ENCODE measurements at places on chromosomes 2 and 18.

- DNase-seq, result peak; percentile 24
Observed at GRCh38 chr2:222364285-222364895, 60.0 kb upstream of the SGPP2 start.

DNA sequence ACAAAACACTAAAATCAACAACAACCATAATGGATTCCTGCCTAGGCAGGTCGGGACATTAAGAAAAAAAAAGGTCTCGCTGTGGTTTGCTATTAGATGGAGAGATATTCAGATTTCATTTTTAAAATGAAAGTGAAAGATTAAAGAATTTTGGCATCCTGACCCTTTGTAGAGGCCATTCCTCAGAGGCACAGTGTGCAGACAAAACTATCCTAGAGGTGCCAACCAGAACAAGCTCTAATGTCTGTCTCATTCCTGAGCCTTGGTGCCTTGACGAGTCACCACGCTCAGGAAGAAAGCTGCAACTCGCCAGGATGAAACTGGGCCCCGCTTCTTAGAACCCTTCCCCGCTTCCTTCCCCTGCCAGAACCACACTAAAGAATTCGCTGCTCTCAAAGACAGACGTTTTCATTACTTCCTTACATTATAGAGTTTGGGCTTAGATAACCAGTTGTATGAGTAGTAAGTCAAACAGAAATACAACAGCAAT is 156.0 kb downstream of the TGIF1 start:
- peak; percentile 54 for DNase-seq

- DNase-seq, result no peak
Observed at GRCh38 chr2:230958820-230959756, 34.0 kb upstream of the GPR55 start.

- no peak for DNase-seq
Observed at GRCh38 chr18:64799376-64799775, 650.5 kb upstream of the LINC00305 start.

- no peak for DNase-seq
Observed at GRCh38 chr18:5891184-5891853, 4.0 kb downstream of the TMEM200C start.

DNA sequence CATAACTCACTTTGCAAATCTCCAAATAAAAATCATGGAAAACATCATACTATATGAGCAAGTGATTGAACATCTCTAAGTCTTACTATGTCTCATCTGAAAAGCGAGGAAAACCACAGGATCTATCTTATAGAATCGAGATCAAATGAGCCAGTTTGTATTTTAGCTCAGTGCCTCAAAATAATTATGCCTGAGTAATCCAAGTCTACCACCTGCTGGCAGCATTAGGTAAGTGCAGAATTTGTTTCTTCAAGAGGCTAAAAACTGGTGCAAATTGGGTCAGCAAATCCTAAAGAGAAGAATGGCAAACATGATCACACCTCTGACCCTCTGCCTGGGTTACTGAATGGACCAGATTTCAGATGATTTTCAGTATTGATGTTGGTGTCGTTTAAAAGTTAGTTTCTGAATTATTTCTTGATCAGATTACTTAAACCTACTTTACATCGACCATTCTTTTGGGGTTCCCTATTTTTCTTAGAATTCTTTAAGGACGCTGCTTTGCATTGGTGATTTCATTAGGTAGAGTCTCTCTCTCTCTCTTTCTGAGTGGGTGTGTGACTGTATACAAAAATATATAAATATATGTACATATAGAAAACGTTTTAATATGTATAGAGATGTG is 12.7 kb upstream of the FHOD3 start:
- peak; percentile 65 for DNase-seq

GRCh38 chr2:161426455-161426921 is 10.4 kb downstream of the TBR1 start:
- no peak for DNase-seq

DNA sequence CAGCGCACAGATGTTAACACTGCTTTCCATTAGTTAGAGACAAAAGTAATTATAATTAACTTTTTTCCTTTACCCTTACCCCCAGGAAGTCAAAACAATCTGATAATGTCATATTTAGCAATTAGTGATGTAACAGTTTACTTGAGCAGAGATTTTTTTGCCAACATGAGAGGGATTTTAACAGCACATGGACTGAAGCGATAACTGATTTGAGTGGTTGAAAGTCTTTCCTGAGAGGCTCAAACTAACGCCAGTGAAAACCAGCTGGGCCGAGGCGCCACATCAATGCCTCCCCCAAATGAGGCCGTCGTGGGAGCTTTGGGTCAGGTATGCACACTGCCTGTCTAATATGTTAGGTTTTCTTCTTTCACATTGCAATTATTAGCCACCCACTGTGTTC is 469.9 kb upstream of the SMIM21 start:
- no peak for DNase-seq

DNA sequence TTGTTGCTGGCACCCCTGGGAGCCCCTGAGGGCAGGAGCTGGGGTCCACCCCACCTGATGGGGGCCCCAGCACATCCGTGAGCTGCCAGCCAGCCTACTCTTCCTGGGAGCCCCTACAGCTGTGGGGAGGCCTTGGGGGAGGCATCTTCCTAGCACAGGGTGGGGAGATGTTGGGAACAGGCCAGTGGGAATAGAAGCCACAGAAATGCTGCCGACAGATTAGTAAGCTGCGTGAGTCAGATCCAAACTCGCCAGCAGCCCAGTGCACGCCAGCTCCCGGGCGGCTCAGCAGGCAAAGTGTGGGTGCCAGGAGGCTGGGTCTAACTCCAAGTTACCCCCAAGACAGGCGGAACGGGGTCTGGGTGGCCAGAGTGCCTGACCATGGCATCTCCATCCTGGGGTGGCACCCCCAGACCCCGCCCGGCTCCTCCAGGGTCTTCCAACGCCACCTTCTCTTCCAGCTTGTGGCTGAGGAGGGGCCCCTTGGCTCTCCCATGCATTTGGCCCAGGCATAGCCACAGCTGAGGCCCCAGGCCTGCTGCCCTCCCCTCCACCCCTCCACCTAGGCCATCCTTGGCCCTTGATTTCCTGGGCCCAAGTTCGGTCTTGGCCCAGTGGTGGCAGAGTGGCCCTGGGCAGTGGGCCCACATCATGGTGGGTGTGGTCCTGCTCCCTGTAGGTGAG is 15.3 kb downstream of the CROCC2 start:
- DNase-seq, result peak; percentile 96

Data from iris pigment epithelial cell (primary cell).